ENCODE measurements at places on chromosomes 4 and X. TPM values are rescaled to one million over a fixed set of nuclear protein-coding genes. Genes with fewer than 3 reads are reported as not detected.

Gene MAGEB3
- not detected for total RNA-seq

Gene GBA3
- total RNA-seq: not detected

Gene STOX2
- 2.3 TPM for total RNA-seq

Gene SMARCAD1
- total RNA-seq: 25.6 TPM

Gene CENPVL1
- not detected for total RNA-seq

Gene POU4F2
- not detected for total RNA-seq

Gene GUCY1B1
- total RNA-seq: 0.39 TPM

Gene MED28
- total RNA-seq: 13.0 TPM

Gene SNCA
- total RNA-seq: 67.6 TPM

Gene COL4A5
- 18.1 TPM for total RNA-seq

Gene ADRA2C
- not detected for total RNA-seq

Gene ESX1
- not detected for total RNA-seq
